ENCODE measurements at places on chromosomes 4 and X.
A peak's percentile ranks its signal among the peaks of the same experiment; 100 is the strongest.

DNA sequence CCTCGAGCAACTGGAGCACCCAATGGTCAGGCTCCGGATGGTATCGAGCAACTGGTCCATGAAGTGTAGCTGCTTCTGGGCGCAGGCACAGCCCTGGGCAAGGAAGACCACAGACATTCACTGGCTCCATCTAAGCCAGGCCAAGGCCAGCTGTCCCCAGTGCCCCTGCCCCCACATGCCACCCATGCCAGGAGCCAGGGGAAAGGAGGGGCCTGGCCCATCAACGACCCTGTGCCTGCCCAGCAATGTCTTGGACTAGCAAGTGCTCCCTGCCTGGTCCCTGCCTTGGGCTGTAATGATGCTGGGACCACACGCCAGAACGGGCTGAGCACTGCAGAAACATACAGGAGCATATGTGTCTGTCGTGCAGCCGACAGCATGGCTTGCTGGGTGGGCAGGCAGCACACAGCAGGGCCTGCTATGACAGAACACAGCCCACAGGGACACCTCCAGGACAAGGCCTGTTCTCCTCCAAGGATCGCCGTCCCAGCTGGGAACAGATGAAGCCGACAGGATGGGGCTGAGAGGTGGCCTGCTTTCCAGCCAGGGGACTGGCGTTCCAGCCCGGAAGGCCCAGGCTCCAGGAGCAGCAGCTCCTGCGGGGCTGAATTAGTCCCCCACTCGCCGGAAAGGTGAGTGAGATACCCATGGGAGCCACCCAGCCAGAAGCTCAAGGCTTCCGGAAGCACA is 11.4 kb upstream of the TREX2 start:
- DNase-seq = no peak

- no peak for DNase-seq
Measured at GRCh38 chr4:29002151-29002550, 1718.0 kb upstream of the PCDH7 start.

- no peak for DNase-seq
Measured at GRCh38 chr4:185656467-185656931, 121.2 kb upstream of the PDLIM3 start.

DNA sequence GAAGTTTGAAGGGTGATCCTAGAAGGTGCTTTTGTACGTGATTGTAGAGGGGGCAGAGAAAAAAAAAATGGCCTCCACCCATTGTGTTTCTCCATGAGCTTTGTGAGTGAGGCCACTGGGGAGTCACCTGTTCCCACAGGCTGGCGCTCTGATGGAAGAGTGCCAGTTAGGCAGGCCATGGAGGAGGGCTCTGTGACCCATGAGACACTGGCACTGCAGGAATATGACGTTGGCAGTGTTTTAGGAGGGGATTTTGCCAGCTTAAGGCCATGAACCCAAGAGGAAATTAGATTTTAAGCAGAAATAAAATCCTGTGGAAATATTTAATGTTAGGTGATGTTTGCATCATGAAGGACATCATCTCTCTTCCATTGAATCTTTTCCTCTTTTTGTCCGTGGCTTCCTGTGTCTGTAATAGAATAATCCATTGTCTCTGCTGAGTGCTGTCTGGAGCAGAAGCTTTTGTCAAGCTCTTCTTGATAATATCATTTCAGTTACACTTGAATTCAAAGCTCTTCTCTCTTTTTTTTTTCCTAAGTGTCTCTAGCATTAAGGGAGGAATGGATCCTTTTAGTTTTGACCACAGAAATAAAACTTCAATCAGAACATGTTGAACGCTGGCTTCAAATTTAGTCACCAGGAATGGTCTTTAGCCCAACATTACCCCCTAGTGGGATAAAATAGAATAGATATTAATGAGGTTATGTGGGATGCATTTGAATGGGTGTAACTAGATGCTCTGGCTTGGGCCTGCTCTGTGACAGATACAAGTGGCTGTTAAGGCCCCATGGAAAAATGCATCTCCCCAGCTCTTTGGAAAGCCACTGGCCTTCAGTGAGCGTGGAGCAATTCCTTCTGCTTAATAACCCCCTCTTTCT is 41.0 kb upstream of the UCP1 start:
- DNase-seq = peak; percentile 30

DNA sequence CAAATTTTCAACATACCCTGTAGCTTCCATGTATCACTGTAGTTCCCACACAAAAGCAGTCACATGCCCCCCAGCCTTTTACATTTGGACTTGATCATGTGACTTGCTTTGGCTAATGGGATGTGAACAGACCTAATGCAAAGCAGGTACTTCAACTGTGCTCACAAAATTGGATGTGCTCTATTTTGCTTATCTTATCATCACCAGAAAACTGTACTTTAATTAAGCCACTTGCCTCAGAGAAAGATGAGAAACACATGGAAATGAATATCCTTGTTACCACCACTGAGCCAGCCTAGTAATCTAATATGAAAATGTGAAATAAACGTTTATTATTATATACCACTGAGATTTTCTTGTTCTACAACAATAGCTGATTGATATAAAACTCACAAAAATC is 402.7 kb upstream of the HTR2C start:
- DNase-seq = no peak

DNA sequence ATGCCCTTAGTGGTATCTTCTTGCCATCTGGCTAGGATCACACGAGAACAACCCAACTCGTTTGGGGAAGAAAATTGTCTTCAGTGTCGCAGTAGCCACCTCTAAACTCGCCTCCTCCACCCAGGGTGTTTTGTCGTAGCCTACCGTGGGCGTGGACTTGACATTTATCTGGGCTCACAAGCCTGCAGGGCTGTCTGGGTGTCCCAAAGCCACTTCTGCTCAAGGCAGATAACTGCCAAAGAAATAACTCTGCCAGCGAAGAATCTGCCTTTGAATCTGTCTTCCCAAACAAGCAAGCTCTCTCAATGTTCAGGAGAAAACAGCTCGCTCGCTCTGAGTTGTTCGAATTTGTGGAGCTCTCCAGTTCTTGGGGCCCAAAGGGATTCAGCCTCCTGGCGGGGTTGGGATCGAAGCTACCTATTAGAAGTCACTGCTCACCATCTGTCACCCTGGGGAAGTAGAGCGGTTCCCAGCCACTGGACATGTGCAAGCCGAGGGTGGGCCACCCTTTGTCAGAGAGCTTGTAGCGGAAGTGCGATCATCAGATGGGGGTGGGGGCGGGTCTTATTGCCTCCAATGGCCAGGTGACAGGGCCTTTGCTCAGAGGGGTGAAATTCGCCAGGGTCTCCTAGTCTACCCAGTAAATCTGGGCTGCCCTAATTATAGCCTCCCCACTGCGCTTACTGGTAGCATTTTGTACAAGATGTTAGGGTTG is 14.8 kb downstream of the BLOC1S4 start:
- no peak for DNase-seq

- no peak for DNase-seq
Measured at GRCh38 chr4:78749258-78749971, 26.7 kb upstream of the BMP2K start.

DNA sequence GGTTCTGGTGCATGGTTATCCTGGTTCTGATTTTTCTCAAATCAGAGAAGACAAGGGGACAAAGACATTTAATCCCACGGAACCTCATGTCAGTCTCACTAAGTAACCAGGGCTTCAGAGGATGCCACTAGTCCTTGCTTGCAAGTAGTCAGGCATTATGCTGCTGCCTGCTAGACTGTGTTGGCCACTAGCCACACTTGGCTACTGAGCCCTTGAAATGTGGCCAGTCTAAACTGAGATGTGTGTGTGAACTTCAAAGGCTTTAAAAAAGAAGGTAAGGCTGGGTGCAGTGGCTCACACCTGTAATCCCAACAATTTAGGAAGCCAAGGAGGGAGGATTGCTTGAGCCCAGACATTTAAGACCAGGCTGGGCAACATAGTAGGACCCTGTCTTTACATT is 48.6 kb upstream of the IGFBP7 start:
- DNase-seq = no peak

DNA sequence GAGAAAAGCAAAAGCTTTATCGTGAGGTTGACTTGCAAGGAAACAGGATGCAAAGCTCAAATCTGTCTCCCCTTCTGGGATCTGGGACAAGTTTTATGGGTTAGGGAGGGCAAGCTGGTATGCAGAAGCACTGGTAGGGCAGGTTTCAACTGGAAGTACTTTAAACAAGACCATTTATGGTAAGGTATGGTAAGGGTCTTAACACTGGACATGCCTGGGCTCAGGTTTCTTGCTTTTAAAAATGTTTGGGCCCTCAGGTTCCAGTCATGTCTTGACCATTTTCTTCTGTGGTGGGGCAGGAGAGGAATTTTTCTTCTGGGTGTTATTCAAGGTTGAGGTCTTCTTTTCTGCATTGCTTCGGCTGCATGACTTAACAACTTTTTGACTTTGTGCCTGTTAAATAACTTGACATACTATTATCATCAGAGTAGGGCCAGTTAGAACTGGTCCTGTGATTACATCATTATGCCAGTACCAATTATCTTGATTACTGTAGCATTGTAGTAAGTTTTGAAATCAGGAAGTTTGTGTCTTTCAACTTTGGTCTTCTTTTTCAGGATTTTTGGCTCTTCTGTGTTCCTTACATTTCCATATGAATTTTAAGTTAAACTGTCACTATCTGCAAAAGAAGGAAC is 33.7 kb downstream of the CD38 start:
- DNase-seq = no peak

DNA sequence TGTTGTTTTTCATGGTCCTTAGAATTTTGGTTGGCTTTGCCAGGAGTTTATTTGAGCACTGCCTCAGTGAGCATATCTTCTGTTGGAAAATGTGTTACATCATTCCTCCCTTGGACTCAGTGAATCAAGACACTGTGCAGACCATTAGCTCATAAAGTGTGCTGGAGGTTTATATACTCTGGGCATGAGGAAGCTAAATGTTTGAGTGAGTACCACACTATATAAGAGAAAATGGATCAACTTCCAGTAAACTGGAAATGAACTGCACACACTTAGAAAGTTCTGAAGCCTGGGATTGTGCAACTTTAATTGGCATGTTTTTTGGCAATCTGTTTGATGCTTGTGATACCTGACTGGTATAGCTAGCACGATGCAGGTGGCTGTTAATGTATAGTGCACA is 75.9 kb downstream of the LIMCH1 start:
- DNase-seq = no peak

- no peak for DNase-seq
Measured at GRCh38 chrX:44094821-44095530, 121.8 kb upstream of the NDP start.

DNA sequence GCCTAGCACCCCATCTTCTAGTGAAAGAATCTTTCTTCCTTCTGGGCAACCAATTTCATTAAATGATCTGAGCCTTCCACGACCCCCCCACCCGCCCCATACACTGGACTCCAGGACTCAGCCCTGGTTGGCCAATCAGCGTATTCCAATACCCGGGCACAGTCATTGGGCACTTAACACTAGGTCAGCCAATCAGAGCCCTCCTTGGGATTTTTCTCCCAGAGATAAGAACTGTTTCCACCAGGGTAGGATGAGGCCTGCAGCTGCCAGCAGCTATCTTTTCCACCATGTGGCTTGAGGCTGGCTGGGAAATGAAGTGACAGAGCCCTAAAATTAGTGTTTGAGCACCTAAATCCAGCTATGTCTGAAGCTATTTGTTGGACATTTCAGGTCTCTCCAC is 418.8 kb downstream of the BCOR start:
- no peak for DNase-seq

DNA sequence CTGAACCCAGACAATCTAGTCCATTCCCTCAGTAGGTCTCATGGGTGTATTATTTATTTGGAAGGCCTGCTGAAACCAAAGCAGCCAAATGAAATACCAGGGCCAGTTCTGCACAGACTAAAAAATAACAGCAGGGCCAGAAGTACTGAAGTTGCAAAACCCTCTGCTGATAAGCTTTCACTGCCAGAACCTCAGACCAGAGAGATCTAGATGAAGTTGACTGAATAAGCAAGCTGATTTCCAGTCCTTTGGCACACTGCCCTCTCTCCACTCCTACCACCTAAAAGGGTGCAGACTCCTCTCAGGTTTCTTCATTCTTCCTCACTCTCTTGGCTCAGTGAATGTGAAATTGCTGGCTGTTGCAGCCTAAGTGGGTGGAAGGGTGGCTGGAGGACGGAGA is 276.7 kb upstream of the KLF3 start:
- DNase-seq = no peak

- DNase-seq = no peak
Measured at GRCh38 chrX:4830880-4831557, 1117.6 kb upstream of the PRKX start.

DNA sequence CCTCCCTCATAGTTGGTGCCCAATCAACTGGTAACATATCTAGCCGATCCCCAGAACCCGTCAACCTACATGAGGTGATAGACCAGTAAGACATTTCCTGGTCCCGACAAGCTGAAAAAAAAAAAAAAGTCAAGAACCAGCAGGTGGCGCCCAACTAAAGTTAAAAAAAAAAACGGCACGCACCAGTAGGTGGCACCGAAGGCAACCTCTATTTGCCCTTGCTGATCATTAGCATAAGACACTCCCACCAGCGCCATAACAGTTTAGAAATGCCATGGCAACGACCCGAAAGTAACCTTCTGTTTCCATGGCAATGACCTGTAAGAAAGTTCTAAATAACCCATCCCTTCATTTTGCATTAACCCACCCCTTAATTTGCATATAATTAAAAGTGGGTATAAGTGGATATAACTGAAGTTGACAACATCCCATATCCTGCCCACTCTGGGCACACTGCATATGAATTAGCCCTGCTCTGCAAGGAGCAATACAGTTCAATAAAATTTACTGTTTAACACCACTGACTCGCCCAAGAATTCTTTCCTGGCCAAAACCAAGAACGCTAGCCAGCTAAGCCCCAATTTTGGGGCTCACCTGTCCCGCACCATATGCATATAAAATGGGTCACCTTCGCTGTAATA is 83.9 kb upstream of the SPANXB1 start:
- DNase-seq = peak; percentile 51

GRCh38 chrX:137387646-137388045 is 178.3 kb upstream of the ZIC3 start:
- no peak for DNase-seq

DNA sequence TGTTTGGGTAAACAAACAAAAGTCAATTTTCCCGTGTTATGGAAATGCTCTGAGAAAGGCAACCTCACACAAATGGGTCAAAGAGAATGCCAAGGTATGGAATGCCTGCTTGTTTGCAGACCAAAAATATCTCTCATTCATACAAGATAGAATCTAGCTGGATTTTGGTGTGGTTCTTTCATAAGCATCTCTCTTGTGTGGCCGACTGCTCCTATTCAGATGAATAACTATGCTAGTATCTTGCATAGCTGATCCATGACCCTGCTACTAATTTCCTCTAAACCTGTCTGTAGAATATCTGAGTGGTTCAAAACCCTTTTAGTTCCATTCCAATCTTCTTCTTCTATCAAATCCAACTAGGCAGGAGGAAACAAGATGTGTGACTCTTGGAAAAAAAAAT is 28.2 kb upstream of the SORBS2 start:
- DNase-seq = no peak

DNA sequence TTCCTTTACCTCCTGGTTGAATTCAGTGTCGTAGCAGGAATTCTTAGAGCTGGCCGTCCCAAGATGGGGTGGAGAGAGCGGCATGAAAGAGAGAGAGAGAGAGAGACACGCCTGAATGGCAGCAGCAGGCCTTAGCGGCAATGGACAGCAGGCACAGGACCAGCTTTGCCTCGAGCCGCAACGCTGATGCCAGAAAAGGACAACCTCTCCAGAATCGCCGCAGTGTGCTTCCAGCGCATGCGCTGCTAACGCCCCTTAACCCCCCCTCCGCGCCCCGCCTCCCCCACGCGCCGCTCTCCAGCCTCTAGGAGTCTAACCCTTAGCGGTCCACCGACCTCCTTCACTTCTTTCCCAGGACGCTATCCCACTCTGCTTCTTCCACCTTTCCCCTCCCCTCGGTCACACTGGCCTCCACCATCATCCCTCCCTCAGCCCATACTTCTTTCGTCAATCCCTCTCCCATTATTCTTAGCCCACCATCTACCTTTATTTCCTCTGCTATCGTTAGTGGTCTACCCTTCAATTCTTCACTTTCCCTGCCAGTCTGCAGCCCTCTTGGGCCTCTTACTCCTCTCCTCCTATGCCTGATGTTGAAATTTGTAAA is 10.5 kb upstream of the ZCCHC13 start:
- peak; percentile 67 for DNase-seq
